LoVo (cell line): ENCODE measurements at places on chromosomes 7 and 10.

DNA sequence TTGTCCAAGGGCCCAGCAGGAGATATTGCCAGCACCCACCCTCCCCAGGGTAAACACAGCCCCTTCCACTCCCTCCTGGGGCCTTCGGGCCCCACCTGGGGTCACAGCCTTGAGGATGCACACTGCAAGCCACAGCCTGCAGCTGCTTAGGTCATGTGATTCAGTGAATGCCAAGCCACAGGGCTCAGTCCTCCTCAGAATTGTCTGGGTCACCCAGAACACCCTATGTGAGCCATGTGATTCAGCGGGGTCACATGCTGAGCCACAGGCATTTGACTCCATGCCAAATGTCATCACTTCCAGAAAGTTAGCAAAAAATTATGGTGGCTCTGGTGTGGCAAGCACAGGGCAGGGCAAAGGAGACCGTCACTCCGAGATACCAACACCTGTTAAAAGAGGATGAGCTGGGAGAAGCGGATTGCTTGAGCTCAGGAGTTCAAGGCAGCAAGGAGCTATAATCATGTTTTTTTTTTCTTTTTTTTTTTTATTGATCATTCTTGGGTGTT, 17.2 kb upstream of the PSAP start:
- peak; percentile 71 for DNase-seq

DNA sequence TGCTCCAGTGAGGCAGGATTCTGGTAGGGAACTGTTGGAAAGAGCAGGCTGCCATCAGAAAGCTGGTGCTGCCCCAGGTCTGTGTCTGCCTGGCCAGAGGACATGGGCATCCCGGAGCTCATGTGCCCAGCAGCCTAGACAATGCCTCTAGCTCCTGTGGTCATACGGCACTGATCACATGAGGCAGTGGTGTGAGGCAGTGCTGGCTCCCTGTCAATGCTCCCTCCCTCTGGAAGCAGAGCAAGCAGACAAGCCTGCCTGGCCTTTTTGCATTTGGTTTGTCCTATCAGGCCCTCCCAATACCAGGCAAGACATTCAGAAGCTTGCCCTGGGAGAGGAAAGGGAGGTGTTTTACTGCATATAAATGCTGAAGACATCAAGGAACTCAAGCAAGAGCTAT, 19.5 kb upstream of the MMP21 start:
- no peak for DNase-seq

DNA sequence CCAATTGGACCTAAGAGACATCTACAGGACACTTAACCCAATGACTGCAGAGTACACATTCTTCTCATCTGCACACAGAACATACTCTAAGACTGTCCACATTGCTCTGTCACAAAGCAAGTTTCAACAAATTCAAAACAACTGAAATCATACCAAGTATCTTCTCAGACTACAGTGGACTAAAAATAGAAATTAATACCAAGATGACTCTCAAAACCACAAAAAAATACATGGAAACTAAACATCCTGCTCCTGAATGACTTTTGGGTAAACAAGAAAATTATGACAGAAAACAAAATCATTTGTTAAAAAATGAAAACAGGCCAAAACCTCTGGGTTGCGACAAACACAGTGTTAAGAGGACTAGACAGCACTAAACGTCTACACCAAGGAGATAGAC, 24.5 kb downstream of the SNX13 start:
- DNase-seq = no peak

- DNase-seq = no peak
Observed at GRCh38 chr7:42730586-42730985, 181.3 kb downstream of the C7orf25 start.

DNA sequence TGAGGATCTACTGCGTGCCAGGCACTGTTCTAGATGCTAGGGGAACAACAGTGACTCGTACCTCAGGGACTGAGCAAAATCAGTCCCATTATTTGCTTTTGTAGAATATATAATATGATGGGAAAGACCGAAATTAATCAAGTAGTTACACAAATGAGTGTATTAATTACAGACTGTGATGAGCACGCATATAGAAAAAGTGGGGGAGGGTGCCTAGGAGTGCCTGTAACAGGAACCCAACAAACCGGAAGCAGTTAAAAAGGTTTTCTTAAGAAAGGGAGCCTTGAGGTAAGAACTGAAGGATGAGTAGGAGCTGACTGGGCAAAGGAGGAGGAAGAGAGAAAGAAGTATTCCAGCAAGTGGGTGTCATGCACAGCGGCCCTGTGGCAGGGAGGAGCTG, 28.2 kb upstream of the IL6 start:
- no peak for DNase-seq
